Fibroblast of villous mesenchyme (primary cell): ENCODE measurements at places on chromosomes 4 and X.

DNA sequence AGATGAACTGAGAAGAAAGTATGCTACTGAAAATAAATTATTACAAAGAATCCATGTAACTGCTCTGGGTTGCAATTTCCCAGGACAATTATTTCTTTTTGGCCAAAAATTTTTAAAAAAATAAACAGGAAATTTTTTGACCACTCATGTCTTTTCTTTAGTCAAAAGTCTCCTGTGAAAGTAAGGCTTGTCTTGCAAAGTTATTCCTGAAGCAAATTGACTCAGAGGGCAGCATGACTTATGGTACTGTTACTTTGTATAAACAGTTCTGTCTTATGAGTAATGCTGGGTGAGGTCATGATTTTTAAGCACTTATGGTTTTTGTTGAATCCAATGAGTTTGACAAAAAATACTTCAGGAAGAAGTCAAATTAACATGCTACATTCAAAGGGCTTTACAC lies 292.8 kb upstream of the ARSJ start:
- DNase-seq, result peak; percentile 88

DNA sequence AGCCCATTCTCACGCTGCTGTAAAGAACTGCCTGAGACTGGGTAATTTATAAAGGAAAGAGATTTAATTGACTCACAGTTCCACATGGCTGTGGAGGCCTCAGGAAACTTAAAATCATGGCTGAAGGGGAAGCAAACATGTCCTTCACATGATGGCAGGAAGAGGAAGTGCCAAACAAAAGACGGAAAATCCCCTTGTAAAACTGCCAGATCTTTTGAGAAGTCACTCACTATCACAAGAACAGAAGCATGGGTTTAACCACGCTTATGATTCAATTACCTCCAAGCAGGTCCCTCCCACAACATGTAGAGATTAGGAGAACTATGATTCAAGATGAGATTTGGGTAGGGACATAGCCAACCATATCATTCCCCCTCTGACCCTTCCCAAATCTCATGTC lies 335.5 kb downstream of the IL15 start:
- DNase-seq, result no peak

- DNase-seq, result peak; percentile 76
Observed at GRCh38 chrX:130118441-130119311, 8.4 kb upstream of the ELF4 start.

- DNase-seq, result no peak
Observed at GRCh38 chr4:143189528-143189927, 4.8 kb downstream of the USP38 start.

DNA sequence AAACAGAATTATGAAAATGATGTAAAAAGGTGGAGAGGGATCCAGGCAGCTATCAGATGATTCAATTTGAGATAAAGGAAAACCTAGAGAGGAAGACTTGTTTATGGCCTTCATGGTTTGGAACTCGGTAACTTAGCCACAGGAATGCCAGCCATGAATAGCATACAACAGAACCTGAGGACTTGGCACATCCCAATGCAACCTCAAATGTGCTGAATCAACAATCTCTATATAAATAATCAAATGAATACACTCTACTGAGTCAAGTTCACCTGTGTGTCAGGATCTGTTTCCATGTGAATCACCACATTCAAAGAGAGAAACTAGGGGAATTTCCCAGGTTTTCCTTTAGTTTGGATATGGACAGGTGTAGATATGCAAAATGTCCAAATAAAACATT lies 86.9 kb downstream of the MBNL3 start:
- no peak for DNase-seq

GRCh38 chrX:46380148-46380752 lies 165.0 kb downstream of the ZNF674 start:
- DNase-seq, result no peak

GRCh38 chrX:121456315-121456714 lies 408.9 kb downstream of the GLUD2 start:
- DNase-seq, result no peak

DNA sequence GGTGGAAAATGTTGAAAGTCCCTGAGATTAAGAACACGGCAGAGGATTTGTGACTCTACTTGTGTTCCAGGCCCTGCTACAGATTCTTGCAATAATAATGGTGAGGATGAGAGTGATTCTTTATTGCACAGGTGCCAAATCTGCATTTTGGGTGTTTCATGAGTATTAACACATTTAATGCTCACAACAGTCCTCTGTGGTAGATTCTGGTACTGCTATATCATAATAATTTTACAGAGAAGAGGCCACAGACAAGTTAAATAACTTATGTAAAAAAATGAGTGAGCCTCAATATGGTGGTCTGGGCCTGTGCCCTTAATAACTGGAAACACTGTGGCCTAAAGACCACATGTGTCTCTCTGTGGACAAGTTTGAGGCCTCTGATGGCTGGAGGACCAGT lies 124.3 kb downstream of the C4orf33 start:
- no peak for DNase-seq

DNA sequence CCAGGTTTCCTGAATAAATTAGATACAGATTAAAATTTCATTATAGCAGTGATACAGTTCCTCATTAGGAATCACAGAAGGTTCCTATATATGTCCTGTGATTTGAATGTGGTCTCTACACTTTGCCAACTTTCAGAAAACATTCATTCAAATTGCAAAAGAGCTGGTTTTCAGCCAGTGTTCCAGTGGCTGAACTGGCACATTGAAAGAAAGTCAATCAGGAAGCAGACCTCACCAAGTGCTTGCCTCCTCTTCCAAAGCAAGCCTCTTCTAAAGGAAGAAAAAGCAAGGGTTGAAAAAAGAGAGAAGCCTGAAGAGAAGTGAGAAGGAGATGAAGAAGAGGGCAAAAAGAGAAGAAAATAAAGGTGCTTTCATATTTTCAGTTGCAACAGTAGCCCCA lies 12.7 kb downstream of the KLHL34 start:
- DNase-seq, result no peak

GRCh38 chr4:37588150-37588549 lies 98.0 kb downstream of the RELL1 start:
- DNase-seq, result no peak

DNA sequence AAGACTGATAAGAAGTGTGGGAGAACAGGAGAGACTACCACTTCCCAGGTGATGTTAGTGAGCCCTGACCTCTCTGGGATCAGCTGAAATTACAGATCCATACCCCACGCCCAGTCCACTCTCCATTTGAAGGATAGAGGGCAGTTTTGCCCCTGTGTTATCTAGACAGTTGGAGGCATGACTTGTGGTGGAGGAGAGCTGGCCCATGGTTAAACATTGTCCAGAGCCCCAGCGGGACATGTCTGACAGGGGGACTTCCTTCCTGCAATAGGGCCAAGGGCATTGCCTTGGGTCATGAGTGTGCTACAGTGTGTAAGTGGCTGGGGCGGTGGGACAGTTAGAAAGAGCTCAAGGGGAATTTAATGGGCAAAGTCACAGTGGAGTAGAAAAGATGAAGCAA lies 181.1 kb downstream of the MID1IP1 start:
- no peak for DNase-seq

- DNase-seq, result peak; percentile 87
Observed at GRCh38 chr4:110119880-110120279, 78.5 kb downstream of the ELOVL6 start.

DNA sequence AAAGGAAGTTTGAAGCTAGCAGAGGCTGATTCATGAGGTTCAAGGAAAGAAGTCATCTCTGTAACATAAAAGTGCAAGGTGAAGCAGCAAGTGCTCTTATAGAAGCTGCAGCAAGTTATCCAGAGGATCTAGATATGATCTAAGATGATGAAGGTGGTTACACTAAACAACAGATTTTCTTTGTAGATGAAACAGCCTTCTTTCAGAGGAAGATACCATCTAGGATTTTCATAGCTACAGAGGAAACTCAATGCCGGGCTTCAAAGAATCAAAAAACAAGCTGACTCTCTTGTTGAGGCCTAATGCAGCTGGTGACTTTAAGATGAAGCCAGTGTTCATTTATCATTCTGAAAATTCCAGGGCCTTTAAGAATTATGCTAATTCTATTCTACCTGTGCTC lies 28.8 kb downstream of the NR0B1 start:
- DNase-seq, result no peak

DNA sequence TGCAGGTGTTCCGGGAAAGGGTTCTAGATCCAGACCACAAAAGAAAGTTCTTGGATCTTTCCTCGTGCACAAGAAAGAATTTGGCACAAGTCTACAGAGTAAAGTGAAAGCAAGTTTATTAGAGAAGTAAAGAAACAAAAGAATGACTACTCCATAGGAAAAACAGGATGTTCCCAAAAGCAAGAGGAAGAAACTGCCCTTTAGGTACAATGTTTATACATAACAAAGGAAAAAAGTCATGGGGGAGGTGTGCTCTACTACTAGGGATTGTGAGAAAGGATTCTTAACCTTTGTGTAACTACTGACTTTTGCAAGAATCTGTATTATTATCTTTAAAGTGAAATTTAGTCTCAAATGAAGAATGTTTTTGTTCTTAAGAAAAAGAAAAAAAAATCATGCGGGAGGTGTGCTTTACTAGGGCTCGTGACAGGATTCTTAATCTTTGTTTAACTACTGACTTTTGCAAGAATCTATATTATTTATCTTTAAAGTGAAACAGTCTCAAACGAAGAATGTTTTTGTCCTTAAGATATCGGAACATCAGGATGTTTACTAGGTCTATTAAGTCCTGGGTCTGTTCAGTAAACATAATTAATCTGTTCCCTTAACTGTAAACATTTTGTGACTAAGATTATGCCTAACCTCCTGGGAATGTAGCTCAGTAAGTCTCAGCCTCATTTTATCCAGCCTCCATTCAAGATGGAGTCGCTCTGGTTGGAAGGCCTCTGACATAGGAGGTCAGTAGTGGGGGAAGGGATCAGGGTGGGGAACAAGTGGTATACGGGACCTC lies 110.4 kb upstream of the BEND4 start:
- peak; percentile 66 for DNase-seq
